ENCODE measurements at places on chromosomes 11 and 22. TPM values are rescaled to one million over a fixed set of nuclear protein-coding genes. Genes with fewer than 3 reads are reported as not detected.
A peak's percentile ranks its signal among the peaks of the same experiment; 100 is the strongest.

The FOSL1 gene
- polyA plus RNA-seq, result 104 TPM

The LDLRAD3 gene
- polyA plus RNA-seq, result 7.7 TPM

The CCDC34 gene
- polyA plus RNA-seq, result 8.1 TPM

The DNAL4 gene
- polyA plus RNA-seq, result 14.2 TPM

The SMIM35 gene
- polyA plus RNA-seq, result not detected

The CALCA gene
- polyA plus RNA-seq, result not detected

- H3K27ac ChIP-seq, result no peak overlapping the region
- H3K4me3 ChIP-seq, result no peak overlapping the region
- H3K27me3 ChIP-seq, result no peaks in the 10 kb centered on the region
- H3K36me3 ChIP-seq, result no peaks in the 10 kb centered on the region
Measured at GRCh38 chr11:77173494-77173893, 45.4 kb downstream of the MYO7A start.

GRCh38 chr11:118304568-118305248 lies at the start of gene CD3E:
Gene CD3E, plus strand, starts transcription at chr11:118304730. Its CDS starts 223 bp downstream, at chr11:118304953.
- peaks cover 11% of the 10 kb centered on the region for H3K27me3 ChIP-seq
- H3K36me3 ChIP-seq, result no peaks in the 10 kb centered on the region
- H3K4me1 ChIP-seq, result no peaks in the 10 kb centered on the region

DNA sequence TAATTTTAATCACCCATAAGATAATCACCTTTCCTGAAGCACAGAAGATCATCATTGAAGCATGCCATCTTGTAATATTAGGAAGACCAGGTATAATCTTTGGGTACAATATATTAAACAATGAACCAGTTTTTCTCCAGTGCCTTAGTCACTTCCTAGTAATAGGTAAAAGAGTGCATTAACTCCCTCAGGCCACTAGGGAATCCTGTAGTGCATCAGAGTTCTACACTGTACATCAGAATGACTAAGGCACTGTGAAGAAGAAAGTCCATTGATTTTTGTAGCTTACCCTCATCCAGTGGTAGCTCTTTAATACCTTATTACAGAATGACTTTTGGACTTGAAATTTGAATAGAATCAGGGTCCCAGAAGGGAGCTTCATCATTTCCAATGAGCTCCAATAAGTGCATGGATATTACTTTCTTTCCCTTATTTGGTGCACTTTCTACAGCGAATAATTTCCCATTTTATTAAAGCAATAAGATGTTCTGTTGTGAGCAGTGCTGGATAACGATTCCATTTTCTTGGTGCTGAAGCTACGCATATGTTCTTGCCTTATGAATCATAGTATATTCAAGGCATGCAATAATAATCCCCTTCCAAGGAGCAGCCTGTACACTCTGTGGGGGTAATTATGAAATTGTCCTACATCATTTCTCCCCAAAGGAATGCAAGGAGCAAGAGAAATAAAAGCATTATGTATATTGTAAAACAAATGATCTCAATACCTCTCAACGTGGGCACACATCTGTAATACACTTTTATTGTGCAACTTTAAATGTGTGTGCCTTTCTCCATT lies 4.7 kb downstream of the C11orf87 start:
- H3K27me3 ChIP-seq, result peaks cover 8% of the 10 kb centered on the region
- peak; percentile 51 for DNase-seq
- no peak overlapping the region for H3K4me3 ChIP-seq
- H3K27ac ChIP-seq, result no peak overlapping the region
- peaks cover 15% of the 10 kb centered on the region for H3K4me1 ChIP-seq

DNA sequence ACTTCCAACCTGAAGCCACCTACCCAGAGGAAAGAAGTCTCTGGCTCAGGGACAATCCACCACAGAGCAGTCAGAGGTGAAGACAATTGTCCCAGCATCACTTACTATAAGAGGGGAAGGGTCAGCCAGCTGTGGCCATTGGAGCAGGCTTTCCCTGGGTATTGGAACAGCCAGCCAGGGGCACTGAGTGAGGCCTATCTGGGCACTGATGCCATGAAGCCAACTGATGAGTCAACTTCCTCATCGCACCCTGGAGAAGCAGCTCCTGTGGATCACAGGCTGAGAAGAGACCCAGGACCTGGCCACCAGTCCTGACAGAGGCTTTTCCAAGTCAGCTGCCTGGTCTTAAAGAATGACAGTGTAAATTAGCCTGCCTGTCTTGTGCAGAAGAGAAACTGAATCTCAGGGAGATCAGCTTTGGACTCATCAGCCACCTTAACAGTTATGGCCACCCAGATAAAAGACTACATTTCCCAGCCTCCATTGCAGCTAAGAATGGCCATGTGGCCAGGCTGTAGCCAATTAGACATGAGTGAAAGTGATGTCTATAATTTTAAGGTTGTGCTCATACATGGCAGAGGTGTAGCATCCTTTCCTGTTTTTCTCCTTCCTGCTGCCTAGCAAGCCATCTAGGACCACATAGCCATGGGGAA lies 19.0 kb downstream of the CHST1 start:
- no peaks in the 10 kb centered on the region for H3K4me1 ChIP-seq
- DNase-seq, result peak; percentile 58
- no peaks in the 10 kb centered on the region for H3K36me3 ChIP-seq
- no peak overlapping the region for H3K4me3 ChIP-seq

DNA sequence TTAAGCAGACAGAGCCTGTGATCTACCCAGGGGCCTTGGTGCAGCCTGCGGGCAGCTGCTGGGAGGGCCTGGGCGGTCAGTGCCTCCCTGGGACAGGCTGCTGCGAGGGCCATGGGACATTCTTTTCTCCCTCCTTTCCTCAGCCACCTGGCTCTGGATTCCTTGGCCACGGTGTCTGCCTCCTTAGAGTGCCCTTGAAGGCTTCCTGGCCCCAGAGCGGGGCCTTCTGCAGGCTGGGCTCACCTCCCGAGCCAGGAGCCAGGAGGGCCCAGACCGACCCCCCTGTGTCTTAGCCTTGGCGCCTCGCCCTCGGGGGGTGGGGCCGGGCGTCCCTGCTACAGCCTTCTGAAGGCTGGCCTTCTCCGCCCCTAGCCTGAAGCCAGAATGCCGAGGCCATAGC lies 231.2 kb downstream of the TBC1D22A start:
- H3K27me3 ChIP-seq, result no peaks in the 10 kb centered on the region
- no peak overlapping the region for H3K4me3 ChIP-seq

GRCh38 chr22:45441138-45441537 lies 27.6 kb downstream of the RIBC2 start:
- no peaks in the 10 kb centered on the region for H3K27me3 ChIP-seq
- H3K36me3 ChIP-seq, result no peaks in the 10 kb centered on the region
- H3K4me3 ChIP-seq, result no peak overlapping the region
- peak; percentile 78 for DNase-seq

GRCh38 chr11:61552108-61552635 lies 28.7 kb downstream of the SYT7 start:
- no peaks in the 10 kb centered on the region for H3K36me3 ChIP-seq
- peaks cover 24% of the 10 kb centered on the region for H3K4me1 ChIP-seq
- DNase-seq, result peak; percentile 36
- no peak overlapping the region for H3K4me3 ChIP-seq
- no peak overlapping the region for H3K27ac ChIP-seq

DNA sequence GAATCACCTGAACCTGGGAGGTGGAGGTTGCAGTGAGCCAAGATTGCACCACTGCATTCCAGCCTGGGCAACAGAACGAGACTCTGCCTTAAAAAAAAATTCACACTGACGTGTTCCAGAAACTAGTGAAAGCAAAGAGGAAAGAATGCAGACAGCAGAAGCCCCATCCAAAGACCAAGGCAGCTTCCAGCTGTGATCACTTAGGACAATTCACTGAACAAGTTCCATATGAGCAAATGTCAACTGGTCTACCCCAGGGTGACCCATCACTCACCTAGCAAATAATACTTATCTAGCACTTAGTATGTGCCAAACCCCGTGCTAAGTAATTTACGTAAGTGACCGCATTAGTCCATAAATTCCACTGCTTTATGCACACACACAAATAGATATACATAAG lies 138.9 kb downstream of the LARGE1 start:
- peak; percentile 76 for DNase-seq
- H3K4me3 ChIP-seq, result no peak overlapping the region
- no peaks in the 10 kb centered on the region for H3K27me3 ChIP-seq
- no peaks in the 10 kb centered on the region for H3K36me3 ChIP-seq
- peaks cover 14% of the 10 kb centered on the region for H3K4me1 ChIP-seq
- peak overlapping the region; percentile 30 for H3K27ac ChIP-seq

GRCh38 chr22:23152238-23153114 lies 7.2 kb downstream of the RAB36 start:
- no peaks in the 10 kb centered on the region for H3K27me3 ChIP-seq
- H3K27ac ChIP-seq, result no peak overlapping the region

DNA sequence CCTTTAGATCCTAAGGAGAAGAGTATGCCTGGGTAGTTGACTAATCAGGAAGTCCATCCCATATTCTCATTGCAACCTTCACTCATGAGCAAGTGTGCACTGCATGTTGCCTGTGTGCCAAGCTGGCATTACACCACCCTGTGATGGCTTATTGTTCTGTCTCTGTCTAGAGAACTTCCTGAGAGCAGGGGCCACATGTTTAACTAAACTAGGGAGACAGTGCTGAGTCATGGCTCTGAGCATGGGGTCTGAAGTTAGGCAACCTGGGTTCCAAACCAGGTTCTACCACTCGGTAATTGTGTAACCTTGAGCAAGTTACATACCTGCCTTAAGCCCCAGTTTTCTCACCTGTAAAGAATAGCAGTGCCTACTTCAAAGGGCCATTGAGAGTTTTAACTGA lies 39.6 kb downstream of the CSNK2A3 start:
- H3K27me3 ChIP-seq, result no peaks in the 10 kb centered on the region
- DNase-seq, result peak; percentile 79
- H3K4me3 ChIP-seq, result no peak overlapping the region
- H3K4me1 ChIP-seq, result peaks cover 6% of the 10 kb centered on the region
- peak overlapping the region; percentile 23 for H3K27ac ChIP-seq

- peaks cover 10% of the 10 kb centered on the region for H3K27me3 ChIP-seq
- no peak for DNase-seq
- H3K27ac ChIP-seq, result no peak overlapping the region
- no peaks in the 10 kb centered on the region for H3K36me3 ChIP-seq
- no peak overlapping the region for H3K4me3 ChIP-seq
Measured at GRCh38 chr22:49704345-49705215, 123.1 kb downstream of the BRD1 start.

DNA sequence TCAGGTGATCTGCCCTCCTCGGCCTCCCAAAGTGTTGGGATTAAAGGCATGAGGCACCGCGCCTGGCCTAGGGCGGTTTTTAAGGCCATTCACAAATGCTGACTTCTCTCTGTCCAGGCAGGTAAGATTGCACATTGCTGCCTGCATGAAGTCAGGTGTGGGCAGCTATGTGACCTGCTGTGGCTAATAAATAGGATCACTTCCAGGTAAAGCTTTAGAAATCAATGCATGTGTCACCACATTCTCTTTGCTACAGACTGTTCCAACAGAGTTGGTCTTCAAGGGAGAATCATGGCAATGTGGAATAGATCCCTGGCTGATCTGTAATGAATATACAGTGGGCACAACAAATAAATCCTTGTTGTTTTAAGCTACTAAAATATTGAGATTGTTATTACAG lies 260.3 kb upstream of the PITPNB start:
- H3K27me3 ChIP-seq, result no peaks in the 10 kb centered on the region
- peaks cover 24% of the 10 kb centered on the region for H3K4me1 ChIP-seq
- DNase-seq, result no peak
- no peak overlapping the region for H3K27ac ChIP-seq
- H3K36me3 ChIP-seq, result no peaks in the 10 kb centered on the region

- H3K27me3 ChIP-seq, result no peaks in the 10 kb centered on the region
- peaks cover 50% of the 10 kb centered on the region for H3K4me1 ChIP-seq
- H3K36me3 ChIP-seq, result no peaks in the 10 kb centered on the region
- peak overlapping the region; percentile 38 for H3K27ac ChIP-seq
- no peak overlapping the region for H3K4me3 ChIP-seq
- DNase-seq, result peak; percentile 84
Measured at GRCh38 chr22:35894937-35895708, 133.5 kb downstream of the RBFOX2 start.

DNA sequence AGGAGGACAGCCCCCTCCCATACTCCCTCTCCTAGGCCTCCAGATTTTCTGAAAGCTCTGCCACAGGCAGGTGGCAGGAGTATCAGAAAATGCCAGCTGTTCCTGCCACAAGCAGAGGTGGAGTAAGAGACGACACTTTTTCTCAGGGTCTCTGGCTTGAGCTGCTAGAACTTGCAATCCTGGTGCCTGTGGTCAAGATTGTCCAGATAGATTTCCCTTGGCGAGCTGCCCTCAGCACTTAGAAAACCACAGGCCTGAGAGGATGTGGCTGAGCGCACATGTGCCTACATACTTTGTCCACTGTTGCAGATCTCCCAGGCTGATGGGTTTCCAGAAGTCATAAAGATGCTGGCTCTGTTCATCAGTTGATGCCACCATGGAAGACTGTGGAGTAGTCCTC lies 65.7 kb upstream of the NAV2 start:
- H3K36me3 ChIP-seq, result no peaks in the 10 kb centered on the region
- H3K4me3 ChIP-seq, result no peak overlapping the region
- no peak overlapping the region for H3K27ac ChIP-seq
- peak; percentile 92 for DNase-seq

DNA sequence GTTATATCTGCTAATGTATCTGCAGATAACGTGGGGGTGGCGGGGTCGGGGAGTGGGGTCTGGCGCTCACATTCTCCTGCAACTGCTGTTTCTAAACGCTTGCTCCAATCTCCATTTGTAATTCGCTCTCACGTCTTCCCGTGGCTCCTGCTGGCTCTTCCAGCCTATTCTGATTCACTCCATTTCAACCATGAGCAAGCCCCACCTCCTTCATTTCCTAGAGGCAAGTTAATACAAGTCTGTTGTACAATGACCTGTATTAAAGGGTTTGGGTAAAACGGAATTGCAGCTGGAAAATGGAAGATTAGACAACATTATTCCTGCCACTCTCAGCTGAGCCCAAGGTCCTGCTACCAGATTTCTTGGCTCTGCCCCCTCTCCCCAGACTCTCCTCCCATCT lies 132.3 kb downstream of the CSNK2A3 start:
- H3K4me3 ChIP-seq, result no peak overlapping the region
- H3K4me1 ChIP-seq, result no peaks in the 10 kb centered on the region
- no peaks in the 10 kb centered on the region for H3K36me3 ChIP-seq
- DNase-seq, result no peak
- no peak overlapping the region for H3K27ac ChIP-seq

GRCh38 chr22:24302591-24302990 lies 32.0 kb downstream of the SPECC1L start:
- H3K27ac ChIP-seq, result no peak overlapping the region
- no peaks in the 10 kb centered on the region for H3K27me3 ChIP-seq
- H3K4me3 ChIP-seq, result no peak overlapping the region
- peaks cover 10% of the 10 kb centered on the region for H3K36me3 ChIP-seq

Data from GM23248 (cell line).